K562 (cell line): ENCODE measurements at places on chromosomes 12 and 14. TPM values are rescaled to one million over a fixed set of nuclear protein-coding genes. Genes with fewer than 3 reads are reported as not detected.

Gene DAD1
- total RNA-seq: 129 and 143 TPM in 2 replicates

Gene SYT10
- total RNA-seq: 2.9 and 4.0 TPM in 2 replicates

DNA sequence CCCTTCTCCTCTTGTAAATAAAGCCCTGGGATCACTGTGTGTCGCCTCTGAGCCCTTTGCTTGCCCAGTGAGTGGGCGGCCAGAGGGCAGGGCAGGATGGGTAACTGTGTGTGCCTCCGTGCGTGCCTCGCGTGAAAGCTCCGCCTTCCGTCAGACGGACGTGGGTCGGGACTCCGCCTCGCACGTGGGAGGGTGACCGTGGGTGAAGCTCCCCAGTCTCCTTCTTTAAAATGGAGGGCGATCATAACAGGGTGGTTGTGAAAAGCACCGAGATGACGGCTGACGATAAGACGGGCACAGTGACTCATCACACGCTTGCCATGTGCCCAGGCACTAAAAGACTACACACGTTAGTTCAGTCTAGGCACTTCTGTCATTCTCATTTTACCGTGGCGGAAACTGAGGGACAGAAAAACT, 9.2 kb downstream of the PHB2 start:
- peak; percentile 63 for DNase-seq

Gene KRT3
- total RNA-seq: not detected in 2 replicates

- peak; percentile 86 for DNase-seq
These were observed 53.0 kb downstream of the SLC25A47 start for GRCh38 chr14:100375963-100376735.

Gene TMEM121
- 0.31 TPM in 1 of 2 replicates, not detected in the other for total RNA-seq

DNA sequence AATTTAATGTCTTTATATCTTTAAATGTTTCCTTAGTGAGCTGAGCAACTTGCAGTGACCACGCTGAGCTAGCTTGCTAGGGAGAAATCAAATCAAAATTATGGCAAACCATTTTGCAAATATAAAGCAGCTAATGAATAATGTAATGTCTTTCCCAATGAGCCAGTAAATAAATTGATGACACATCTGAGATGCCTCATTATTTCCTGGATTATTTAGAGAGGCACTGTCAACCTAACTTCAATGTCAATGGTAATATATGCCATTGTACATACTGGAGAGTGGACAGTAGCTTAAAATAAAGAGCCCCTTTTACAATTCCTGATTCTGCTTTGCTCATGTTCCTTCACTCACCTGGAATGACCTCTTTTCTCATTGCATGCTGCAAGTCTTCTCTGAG, 182.6 kb downstream of the PHLDA1 start:
- no peak for DNase-seq

Gene CMKLR1
- total RNA-seq: 0.20 and 0.29 TPM in 2 replicates

- no peak for DNase-seq
These were observed 160.5 kb upstream of the DIO3 start for GRCh38 chr14:101400830-101401229.

Gene TSHR
- total RNA-seq: not detected in 2 replicates

Gene ABHD12B
- total RNA-seq: not detected in 2 replicates

Gene IL26
- total RNA-seq: not detected in 2 replicates

Gene SCNN1A
- 0.34 and 0.49 TPM in 2 replicates for total RNA-seq

- no peak for DNase-seq
These were observed 115.8 kb upstream of the CCDC198 start for GRCh38 chr14:57609192-57610075.

Gene CLEC6A
- not detected in 2 replicates for total RNA-seq

Gene FAM90A1
- 0.16 TPM in 1 of 2 replicates, not detected in the other for total RNA-seq

DNA sequence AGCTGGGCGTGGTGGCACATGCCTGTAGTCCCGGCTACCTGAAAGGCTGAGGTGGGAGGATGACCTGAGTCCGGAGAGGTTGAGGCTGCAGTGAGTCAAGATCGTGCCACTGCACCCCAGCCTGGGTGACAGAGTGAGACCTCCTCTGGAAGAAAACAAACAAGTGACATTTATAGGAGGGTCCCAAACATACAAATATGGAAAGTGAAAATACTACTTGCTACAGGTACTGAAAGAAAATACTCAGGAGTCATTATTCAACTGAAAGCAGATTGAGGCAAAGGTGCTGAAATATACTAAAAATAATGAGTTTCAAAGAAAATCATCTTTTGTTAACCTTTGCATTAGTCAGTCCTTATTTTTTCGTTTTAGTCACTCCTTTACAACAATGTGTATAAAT, 53.5 kb downstream of the ETV6 start:
- DNase-seq: no peak

Gene PTGES3
- 441 and 454 TPM in 2 replicates for total RNA-seq

DNA sequence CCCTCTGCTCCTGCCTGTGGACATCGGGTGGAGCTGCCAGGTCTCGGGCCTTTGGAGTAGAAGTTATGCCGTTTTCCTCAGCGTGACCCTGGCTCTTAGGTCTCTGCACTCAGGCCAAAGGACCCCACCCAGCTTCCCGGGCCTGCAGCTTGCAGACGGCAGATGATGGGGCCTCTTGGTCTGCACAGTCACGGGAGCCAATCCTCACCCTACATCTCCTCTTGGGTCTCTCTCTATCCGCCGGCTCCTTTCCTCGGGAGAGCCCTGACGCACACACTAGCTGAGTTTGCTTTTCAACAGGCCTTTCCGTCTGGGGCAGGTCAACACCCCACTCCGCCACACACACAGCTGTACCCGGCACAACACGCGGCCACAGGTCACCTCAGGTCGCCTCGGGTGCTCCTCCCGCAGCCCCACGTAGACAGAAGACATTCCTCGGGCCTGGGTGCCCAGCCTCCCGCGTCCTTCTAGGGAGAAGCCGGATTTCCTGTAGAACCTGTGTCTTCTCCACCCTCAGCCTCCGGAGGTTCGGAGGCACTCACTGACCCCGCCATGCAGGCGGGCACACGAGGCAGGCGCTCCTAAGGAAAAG, 9.9 kb downstream of the GALNT9 start:
- DNase-seq: no peak

DNA sequence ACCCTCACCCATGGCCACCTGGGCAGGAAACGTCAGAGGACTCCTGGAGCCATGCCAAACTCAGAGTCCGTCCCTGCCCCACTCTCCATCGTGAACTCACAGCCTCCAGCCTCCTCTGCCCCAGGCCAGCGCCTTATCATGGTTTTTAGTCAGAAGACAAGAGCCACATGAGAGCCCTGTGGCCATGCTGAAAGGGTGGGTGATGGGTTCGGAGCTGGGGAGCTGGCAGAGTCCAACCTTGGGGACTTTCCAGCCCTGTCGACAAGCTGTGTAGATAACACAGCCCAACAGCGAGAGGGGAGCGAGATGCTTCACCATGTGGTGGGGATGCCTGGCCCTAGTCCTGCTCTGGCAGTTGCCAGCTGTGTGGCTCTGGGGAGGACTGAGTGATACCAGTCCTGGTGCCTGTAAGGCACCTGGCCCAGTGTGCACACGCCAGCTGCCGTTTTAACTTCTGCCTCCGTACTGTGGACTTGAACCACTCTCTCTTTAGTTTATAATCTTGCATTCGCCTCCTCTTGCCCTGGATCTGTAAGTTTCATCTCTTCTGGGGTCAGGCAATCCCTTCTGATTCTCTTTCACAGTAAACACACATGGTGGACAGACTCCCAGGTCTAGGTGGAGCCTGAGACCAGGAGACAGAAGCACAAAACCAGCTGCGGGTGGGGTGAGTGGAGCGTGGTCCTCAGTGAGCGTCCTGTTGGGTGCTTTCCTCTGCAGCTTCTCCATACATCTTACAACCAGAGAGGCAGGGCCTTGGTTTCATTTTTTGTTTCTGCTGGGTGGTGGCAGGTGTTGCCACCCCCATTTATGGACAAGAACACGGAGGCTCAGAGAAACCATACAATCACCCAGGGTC, 55.3 kb downstream of the RIN3 start:
- DNase-seq: no peak
